ENCODE measurements at places on chromosomes 12 and 14.

DNA sequence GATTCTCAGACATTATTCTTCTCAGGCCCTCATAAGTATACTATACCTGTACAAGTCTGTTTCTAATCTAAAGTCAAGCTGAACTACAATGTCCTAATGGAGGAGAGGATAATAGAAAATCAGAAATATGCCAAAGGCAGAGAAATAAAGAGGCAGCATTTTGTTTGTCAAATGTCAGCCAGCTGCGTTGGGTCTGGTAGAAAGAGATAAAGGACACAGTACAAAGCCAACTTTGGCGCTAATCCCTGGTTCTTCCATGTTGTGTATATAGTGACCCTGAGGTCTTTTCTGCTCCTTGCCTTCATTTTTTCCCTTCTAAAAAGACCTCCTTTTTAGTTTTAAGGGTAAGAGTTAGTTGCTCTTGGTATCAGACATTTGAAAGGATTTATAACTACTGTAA, 103.1 kb downstream of the PRICKLE1 start:
- no peak for DNase-seq

- DNase-seq = no peak
Measured at GRCh38 chr14:55605793-55606192, 25.8 kb downstream of the KTN1 start.

GRCh38 chr14:68753690-68754089, 39.2 kb downstream of the ZFP36L1 start:
- DNase-seq = no peak

DNA sequence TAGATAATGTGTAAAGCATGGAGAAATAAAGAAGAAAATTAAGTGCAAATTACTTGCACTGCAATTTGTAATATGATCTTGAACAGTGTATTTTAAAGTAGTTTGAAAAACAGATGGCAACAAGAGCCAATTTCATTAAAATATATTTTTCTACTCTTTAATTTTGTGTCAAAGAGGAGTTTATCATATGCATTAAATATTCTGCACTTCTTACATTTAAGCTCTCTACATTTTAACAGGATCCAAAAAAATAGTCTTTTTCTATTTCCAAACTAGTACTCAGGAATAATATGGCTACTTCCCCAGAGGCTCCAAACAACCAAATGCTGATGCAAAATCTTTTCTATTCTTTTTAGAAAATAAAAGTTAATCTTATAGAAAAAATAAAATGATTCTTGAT, 1221.5 kb downstream of the FSCB start:
- no peak for DNase-seq

GRCh38 chr14:83173687-83174086, 1640.0 kb upstream of the SEL1L start:
- no peak for DNase-seq

DNA sequence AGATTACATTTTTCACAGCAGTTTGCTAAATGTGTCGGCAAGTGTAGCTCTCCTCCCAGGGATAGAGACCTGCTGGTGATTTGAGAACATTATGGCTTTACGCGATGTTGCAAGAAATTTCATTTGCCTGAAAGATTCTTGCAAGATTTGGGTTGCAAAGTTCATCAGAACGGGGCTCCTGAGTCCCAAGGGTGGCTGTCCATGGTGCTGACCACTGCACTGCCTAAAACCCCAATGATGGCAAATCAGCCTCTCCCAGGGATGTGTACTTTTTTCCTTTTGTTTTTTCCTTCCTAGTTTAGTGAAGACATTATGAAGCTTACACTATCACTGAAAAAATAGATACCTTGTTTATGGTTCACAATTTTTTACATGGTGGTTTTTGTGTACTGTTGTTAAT, 85.4 kb downstream of the WSCD2 start:
- DNase-seq = peak; percentile 44

DNA sequence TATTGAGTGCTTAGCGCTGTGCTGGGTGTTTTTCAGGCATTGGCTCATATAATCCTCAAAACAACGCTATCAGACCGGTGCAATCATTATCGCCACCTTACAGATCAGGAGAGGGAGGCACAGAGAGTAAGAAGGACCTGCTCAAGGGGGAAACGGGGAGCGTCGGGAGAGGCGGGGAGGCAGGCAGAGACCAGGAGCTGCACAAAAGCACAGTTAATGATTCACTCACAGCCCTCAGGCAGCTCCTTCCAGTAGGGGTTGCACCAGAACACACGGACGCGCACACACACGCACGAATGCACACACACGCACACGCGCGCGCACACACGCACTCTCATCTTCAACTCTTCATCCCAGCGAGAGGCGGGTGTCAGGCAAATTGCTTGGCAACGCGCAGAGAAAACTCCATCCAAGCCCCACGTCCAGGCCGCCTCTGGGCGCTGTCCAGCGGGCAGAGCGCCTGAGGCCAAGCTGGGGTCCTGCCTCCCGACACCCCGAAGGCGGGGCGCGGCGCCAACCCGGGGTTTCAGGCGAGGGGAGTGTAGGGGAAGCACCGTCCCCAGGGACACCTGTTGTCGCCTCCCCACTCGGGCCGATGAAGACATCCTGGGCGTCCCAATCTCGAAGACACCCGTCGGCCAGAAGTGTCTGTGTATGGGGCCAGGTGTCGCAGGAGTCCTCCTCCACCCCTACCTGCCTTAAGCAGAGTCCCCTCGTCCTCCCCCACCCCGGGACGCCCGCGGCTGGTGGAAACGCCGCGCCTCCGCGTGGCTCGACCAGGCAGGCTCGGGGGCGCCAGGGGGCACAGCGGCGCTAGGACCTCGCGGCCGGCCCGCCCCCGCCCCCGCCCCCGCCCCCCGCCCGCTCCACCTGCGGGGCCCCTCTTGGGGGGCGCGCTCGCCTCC, 35.5 kb upstream of the STON2 start:
- DNase-seq = no peak

GRCh38 chr12:56591961-56592360, 38.2 kb downstream of the BAZ2A start:
- DNase-seq = no peak

DNA sequence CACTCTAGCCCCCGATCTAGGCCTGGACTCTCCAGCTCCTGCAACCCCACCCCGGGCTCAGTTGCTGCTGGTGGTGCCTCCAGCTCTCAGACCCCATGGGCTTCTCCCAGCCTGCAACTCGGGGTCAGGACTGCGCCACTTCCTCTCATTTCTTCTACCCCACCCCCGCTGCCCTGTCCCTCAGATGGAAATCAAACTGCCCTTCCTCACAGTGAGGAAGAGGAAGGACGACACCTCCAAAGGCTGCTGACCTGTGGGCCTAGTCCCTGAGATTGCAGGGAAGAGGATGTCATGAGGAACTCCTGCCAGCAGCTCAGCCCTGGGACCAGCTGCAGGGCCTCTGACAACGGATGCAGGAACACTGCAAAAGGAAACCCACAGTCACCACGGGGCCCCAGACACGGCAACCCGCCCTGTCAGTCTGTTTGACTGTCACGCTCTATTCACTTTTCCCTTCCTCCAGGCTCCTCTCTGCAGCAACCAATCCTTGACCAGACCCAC, 29.3 kb upstream of the PNMA1 start:
- DNase-seq = no peak

GRCh38 chr12:45224311-45224710, 8.4 kb downstream of the ANO6 start:
- DNase-seq = no peak

GRCh38 chr12:56128670-56129205, 671 bp downstream of the ESYT1 start:
- DNase-seq = no peak

DNA sequence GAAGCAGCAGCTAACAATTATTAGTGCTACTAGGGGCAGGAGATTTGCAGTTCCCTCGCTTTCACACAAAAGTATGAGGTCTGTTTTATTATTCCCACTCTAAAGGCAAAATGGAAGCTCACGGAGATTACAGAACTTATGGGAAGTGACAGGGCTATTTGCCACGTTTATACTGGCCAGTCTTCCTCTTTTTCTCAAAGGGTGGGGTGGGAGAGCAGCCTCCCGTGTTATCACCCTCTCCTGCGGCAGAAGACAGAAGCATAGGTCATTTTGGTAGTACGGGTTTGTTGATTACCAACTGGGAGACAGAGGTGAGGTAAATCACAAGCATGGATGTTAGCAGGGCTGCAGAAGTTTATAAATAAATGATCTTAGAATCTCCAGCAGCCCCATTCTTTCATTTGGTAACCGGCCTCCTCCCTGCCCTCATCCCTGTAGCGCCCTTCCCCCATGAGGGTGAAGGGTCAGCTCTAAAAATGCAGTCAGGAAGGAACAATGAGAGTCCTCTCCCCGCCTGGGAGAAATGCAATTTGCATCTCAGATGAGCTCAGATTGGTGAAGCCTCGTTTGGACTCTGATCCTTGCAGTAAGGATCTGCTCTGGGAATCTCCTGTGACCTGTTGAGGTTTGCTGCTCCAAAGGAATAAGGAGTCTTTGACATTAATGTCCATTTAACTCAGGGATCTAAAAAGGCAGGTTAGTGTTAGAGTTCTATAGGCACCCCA, 44.7 kb upstream of the SINHCAF start:
- no peak for DNase-seq

DNA sequence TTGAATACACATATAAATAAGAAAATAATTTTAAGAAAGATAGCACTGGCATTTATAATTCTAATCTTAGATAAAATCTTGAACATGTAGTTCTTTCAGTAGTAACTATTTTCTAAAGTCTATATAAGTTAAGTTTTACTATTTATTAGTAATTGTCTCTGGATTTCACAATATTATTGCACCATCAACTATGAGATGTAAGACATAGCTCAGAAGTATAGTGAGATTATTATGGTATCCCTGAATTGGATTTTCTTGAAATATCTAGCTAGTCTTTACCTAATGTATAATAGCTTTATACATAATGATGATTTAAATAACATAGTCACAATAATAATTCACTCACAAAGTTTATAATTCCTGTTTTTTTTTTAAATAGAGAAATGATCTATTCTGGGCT, 6.7 kb downstream of the CLEC12A start:
- DNase-seq = no peak

- peak; percentile 29 for DNase-seq
Measured at GRCh38 chr14:54423991-54424390, 17.2 kb downstream of the CNIH1 start.

- no peak for DNase-seq
Measured at GRCh38 chr14:65872536-65872935, 460.0 kb downstream of the FUT8 start.

GRCh38 chr12:70824511-70824910, 96.0 kb downstream of the PTPRR start:
- DNase-seq = no peak

- DNase-seq = no peak
Measured at GRCh38 chr12:30582943-30583342, 112.7 kb downstream of the IPO8 start.

DNA sequence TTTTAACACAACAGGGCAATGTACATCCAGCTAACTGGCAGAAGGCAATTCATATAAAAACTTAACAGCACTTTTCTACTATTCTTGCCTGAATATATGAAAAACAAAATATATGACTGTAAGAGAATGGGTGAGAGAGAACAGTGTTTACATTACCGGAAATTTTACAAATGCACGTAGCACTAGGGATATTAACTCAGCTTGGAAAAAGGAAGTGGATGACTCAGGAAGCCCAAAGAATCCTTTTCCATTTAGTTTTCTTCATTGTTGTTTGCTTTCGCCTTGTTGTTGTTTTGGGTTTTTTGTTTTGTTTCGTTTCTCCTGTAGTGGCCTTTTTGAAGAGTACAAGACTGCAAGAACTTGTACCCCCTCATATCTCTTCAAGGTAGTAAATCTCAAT, 295.5 kb downstream of the EGLN3 start:
- no peak for DNase-seq

- DNase-seq = no peak
Measured at GRCh38 chr14:35268946-35269345, 23.2 kb upstream of the PSMA6 start.

GRCh38 chr14:56543436-56543835, 36.2 kb upstream of the TMEM260 start:
- DNase-seq = no peak

DNA sequence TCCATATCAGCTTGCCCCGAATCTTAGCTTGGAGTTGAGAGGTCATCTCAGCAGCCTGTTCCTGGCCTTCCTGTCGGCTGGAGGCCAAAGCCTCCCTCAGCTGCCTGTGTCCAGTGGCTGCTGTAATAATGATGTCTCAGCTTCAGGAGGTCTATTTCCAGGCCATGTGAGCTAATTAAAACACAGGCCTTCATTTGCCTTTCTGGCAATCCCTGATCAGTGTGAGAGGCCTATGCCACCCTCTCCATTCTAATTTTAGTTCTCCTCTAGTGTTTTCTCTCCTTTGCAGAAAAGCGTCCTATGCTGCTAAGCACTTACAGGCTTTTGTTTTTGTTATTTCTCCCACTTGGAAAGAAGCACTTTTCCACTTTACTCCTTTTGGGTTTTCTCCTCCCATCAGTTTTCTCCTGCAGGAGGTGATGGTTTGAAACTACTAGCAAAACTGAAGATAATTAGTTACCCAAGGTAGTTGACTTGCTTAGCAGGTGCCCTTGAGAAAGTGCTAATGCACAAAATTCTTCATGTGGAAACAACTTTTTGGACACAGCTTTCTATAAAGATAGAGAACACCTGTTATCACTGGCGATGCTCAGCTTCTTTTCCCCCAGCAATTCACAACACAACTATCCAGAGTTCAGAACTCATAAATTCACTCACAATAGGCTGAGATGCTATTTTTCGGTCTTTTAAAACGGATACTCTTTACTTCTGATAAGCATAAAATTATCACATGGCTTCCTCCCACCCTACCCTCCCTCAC, 255.3 kb upstream of the GARIN6 start:
- no peak for DNase-seq

- DNase-seq = no peak
Measured at GRCh38 chr12:22334410-22335100, at the start of gene ST8SIA1. Gene ST8SIA1 (minus strand): TSS chr12:22334707. CDS start chr12:22334232, 475 bp downstream.

DNA sequence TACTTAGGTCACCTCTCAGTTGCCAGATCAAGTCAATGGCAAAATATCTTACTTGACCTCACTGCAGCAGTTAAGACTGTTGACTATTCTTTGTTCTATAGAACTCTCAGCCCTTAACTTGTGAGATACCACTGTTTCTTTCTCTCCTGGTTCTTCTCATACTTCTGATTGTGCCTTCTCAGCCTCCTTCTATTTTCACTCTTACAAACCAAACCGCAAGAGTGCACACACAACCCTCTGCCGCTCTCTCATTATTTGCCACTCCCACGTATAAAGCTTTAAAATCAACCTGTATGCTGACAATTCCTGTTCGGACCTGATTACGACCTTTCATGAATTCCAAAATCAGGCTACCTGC, 4.5 kb downstream of the E2F7 start:
- no peak for DNase-seq

GRCh38 chr12:96774496-96775256, 132.4 kb upstream of the NEDD1 start:
- no peak for DNase-seq
